ENCODE measurements at places on chromosomes 2 and 18. TPM values are rescaled to one million over a fixed set of nuclear protein-coding genes. Genes with fewer than 3 reads are reported as not detected.

CHRND gene
- total RNA-seq, result not detected

PRSS56 gene
- not detected for total RNA-seq

DNA sequence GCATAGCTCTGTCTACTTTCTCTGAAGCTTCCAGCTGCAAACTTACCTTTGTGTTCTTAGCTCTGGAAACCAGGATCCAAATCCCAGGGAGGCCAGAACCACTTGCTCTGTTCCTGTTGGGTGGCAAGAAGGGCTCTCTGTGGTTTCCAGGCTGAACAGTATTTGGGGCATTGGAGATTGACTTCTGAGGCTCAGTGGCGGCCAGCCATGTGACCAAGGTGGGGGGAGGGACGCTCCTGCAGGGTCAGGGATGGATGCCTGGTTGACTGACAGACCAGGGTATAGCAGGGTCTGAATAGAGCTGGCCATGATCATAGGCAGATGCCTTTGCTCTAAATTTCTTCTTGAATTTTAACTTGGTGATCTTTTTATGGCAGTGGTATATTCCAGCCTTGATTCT is 15.1 kb downstream of the SLC4A5 start:
- H3K4me1 ChIP-seq, result no peaks in the 10 kb centered on the region
- no peak for DNase-seq
- no peak overlapping the region for H3K4me3 ChIP-seq
- H3K36me3 ChIP-seq, result no peaks in the 10 kb centered on the region

- no peak for DNase-seq
- H3K36me3 ChIP-seq, result no peaks in the 10 kb centered on the region
- H3K4me1 ChIP-seq, result no peaks in the 10 kb centered on the region
Measured at GRCh38 chr2:76829374-76830234, 692.6 kb downstream of the LRRTM4 start.

DNA sequence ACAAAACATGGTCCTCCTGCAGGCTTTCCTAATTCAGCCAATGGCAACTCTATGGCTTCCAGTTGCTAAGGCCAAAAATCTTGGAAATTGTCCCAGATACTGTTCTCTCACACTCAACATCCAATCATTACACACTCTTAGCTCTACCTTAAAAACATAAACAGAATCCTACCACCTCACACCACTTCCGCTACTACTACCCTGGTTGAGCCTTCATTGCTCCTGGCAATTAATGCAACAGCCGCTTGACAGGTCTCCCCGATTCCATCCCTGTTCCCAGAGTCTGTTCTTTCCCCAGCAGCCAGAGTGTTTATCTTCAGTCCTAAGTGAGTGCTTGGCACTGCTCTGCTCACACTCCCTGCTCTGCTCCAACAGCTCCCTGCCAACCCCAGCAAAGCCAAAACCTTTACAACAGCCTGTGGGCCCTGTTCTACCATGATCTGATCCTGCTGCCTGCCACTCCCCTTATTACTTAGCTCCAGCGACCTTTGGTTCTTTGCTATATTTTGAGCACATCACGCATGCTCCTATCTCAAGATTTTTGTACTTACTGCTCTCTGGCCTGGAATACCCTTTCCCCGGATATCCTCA is 67.5 kb upstream of the AMMECR1L start:
- no peak overlapping the region for H3K4me3 ChIP-seq
- no peaks in the 10 kb centered on the region for H3K4me1 ChIP-seq
- no peak for DNase-seq
- H3K27me3 ChIP-seq, result no peaks in the 10 kb centered on the region
- H3K27ac ChIP-seq, result no peak overlapping the region

All from activated CD4-positive, alpha-beta T cell treated with anti-CD3 and anti-CD28 coated beads for 36 hours (primary cell).